Stimulated activated CD8-positive, alpha-beta memory T cell treated with anti-CD3 and anti-CD28 coated beads, Interleukin-4, amount 100 ng/mL, for 48 hours (primary cell): ENCODE measurements at places on chromosomes 6 and 20.

DNA sequence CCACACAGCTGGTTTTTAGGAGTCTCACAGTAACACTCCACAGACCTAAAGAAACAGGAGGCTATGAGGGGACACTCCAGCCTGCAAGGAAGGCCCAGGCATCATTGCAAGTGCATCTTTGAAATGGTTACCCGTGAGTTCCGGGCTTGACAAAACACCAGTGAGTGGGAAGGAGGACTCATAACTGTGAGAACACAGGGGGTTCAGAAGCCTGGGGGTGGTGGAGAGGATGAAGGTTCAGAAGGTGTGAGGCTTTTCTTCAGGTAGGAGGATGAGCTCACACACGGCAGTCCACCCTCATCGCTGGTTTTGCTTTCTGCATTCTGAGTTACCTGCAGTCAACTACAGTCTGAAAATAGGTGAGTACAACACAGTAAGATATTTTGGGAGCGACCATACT, 39.9 kb downstream of the MAP7 start:
- peak; percentile 43 for DNase-seq

DNA sequence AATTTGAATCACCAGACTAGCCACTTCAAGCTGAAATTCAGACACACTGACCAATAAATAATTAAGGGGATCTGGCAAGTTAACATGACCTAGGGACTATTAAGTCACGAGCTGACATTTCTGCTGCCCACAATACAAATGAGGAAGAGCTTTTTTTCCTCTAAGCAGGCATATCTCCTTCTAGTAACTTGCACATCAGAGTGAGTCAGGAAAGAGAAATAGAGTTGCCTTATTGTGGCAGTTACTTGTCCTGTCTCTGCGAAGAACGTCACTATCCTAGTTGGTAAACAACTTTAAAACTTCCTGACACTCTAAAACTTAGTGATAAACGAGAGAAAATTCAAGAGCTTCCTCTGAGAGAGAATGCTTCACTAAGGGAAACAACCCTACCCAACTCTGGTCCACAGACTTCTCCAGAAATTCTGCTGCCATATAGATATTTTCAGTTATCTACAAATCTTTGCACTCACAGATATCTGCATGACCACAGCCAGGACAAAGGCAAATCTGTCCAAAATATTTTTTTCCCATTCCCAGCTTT, 4.2 kb downstream of the PLA2G7 start:
- DNase-seq: no peak

DNA sequence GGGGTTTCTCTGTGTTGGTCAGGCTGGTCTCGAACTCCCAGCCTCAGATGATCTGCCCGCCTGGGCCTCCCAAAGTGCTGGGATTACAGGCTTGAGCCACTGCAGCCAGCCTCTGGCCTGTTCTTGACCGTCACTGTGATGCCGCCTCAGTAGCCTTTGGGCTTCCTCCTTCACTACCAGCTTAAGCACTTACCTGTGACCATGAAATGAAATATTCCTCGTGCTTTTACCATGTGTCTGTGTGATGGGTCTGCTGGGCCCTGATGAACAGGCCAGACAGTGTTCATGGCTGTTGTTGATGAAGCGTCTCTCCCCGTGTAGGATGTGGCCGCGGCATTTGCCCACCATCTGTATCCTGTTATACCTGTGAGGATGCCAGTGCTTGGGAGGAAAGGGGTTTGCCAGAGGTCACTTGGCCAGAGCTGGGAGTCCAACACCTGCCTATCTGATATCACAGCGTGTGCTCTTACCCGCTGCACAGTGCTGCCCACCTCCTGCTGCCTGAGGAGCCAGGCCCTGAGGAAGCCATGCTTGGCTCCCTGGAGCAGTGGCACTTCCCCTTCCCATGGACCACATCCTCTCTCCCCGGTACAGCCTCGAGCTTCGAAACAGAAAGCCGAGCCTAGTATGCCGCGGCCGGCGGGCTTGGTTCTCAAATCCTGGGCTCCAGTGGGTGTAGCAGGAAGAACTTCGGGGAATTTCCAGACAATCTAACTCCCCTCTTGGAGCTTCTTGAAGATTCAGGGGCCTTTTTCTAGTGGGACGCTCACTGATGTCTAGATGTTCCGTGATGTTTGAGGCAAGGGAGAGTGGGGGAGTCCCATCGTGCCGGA, 167.9 kb downstream of the ZDHHC14 start:
- no peak for DNase-seq

GRCh38 chr6:85662251-85662650, 19.6 kb upstream of the SYNCRIP start:
- DNase-seq: no peak

GRCh38 chr20:62206388-62206775, 13.7 kb downstream of the HRH3 start:
- no peak for DNase-seq

- DNase-seq: no peak
These were observed 11.0 kb upstream of the HINT3 start for GRCh38 chr6:125945378-125946141.

DNA sequence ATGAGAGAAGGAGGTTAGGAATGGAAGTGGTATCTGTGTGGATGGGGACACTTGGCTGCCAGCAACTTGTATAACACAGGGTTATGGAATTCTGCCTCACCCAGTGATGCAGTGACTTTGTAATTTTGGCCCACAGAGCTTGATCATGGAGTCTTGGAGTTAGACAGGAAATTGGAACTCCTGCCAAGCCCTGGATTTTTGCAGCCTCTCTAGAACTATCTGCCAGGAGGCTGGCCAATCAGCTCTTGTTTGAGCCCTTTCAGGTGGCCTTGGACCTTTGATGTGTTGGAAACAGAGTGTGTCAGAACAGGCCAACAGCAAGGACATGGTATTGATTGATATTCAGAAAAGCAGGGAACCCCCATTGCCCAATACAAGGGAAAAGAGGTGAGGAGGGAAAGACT, 157.7 kb upstream of the GGTLC1 start:
- DNase-seq: no peak

GRCh38 chr6:82353848-82354247, 9.8 kb upstream of the TPBG start:
- DNase-seq: no peak

- DNase-seq: no peak
These were observed 431.9 kb upstream of the GJE1 start for GRCh38 chr6:141700819-141701218.
